Upper lobe of right lung (tissue), 1 donor: ENCODE measurements at places on chromosomes 5 and 9. TPM values are rescaled to one million over a fixed set of nuclear protein-coding genes. Genes with fewer than 3 reads are reported as not detected.

DNA sequence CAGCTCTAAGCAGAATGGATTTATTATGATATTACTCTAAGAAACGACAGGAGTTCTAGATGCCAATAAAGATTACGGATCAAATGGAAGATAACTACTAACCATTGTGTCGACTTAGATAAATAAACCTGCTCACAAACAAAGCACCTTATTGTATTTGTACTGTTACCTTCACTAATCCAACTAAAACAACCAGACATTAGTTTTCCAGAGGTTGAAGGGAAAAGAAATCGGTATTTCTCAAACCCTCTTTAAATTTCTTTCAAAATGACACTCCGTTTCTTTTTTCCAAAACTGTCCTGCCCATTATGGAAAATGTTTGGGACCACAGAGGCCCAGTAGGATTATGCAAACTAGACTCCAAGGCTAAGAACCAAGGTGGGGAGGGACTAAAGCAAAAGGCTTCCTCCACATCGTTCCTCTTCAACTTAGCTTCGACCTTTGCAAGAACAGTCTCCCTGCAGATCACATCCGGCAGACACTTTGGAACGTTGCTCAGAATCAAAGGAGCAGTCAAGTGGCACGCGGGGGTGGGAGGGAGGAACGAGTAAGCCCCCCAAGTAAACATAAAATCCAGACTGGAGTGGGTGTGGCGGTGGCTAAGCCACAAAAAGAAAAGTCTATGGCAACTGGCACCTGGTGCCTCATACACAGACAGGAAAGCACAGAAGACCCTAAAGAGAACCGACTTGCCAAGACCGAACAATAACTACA, 2.7 kb downstream of the MLLT3 start:
- no peak for DNase-seq

GRCh38 chr5:132070460-132071337, 2.9 kb upstream of the CSF2 start:
- no peak for DNase-seq

DNA sequence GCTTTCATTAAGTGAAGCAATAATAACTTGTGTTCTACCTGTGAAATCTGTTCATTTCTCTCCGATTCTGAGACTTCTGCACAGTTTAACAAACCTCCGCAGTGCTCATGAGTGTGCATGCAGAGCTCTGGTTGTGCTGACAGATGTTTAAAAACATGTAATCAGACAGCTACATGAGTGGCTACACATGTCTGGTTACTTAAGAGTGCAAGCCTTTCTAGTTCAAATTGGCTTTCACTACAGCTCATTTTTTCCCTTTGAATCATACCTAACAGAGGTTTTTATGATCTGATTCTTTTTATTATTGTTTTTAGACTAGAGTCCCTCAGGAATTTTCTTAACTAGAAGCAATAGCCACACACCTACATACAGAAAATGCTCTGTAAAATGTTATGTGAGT, 310.2 kb downstream of the ARRDC3 start:
- no peak for DNase-seq

DNA sequence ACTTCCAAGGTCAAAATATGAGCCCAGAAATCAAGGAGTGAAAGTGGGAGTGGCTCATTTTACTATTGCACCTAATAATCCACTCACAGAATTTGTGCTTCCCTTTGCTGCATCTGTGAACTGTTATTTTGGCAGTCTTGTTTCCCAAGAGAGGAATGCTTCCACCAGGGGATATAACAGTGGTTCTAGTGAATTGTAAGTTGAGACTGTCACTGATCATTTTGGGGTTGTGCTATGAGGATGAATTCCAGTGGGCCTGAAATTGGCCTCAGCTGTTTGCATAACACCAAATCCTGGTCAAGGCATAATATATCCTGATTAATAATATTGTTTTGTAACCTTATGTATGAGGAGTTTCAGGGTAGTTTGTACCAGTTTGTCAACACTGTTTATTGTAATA, 14.4 kb downstream of the FAM200C start:
- no peak for DNase-seq

- no peak for DNase-seq
Observed at GRCh38 chr9:76219560-76220151, 174.6 kb downstream of the RFK start.

Gene CMYA5
- total RNA-seq = 2.7 TPM
